ENCODE measurements at places on chromosomes 6 and 20.
A peak's percentile ranks its signal among the peaks of the same experiment; 100 is the strongest.

DNA sequence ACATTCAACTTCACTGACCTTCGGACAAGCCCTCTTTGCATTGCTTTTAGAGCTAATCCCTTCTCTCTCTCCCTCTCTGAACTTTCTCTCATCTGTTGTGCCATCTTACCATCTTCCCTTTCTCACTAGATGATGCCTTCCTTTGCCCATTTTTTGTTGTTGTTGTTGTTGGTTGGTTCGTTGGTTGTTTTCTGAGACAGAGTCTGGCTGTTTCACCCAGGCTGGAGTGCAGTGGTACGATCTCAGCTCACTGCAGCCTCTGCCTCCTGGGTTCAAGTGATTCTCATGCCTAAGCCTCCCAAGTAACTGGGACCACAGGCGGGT lies 18.8 kb downstream of the MAP3K5 start:
- DNase-seq: no peak

DNA sequence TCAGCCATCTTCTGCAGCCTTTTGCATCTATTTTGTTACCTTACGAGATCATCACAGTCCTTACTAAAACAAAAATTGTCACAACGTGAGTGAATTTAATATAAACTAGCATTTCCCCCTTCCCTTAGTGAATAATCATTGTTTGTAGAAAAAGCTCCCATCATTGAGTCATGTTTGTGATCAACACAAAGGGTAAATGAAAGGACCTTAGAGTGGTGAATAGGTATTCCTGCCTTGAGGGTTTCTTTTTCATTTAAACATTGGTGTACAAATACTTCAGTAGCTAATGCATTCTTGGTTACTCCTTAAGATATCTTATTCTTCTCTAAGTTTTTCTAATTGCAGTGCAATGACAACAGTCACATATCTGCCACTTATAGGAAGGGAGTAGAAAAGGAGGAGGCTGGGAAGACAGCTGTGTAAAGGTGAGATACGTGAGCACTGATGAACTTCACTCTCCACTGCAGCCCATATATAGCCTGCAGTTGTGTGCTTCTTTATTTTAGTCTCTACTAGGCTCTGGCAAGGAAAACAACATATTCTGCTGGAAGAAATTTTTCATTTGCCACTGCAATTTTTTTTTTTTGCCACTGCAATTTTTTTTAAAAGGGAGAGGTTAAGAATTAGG lies 27.8 kb downstream of the ADGRG6 start:
- DNase-seq: no peak

- DNase-seq: no peak
Observed at GRCh38 chr6:117548797-117549301, 53.5 kb downstream of the GOPC start.

GRCh38 chr20:2599288-2600006 lies 53.0 kb upstream of the NOP56 start:
- no peak for DNase-seq

DNA sequence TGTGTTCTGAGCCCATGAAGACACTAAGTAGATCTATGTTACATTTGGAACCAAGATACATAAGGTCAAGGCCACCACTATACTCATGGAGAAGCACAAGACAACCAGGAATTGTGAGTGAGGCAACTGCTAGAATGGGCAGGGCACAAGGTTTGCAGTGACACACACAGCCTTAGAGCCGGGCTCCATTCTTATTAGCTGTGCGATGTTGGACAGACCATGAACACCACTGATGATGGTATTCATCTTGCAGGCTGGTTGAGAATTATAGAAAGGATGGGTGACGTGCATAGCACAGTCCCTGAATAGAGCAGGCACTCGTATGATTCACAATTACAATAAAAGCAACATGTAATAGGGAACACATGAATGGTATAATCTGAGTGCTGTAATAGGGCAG lies 172.4 kb downstream of the GJA10 start:
- no peak for DNase-seq

DNA sequence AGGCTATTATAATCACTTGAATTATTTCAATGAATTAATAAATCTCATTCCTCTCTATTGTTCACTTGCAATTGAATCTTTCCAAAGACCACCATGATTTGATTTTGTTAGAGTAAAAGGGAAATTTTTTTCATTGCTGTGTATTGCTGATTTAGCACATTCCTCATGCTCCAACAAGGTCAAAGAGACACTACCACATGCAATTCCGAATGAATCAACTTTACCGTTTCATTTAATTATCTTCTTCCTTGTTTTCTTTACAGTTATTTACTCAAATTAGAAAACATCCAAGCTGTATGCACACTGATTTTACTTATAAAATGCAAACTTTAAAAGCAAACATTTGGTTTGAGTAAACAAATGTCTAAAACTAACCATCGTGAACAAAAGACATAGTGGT lies 967 bp downstream of the KIAA0408 start:
- no peak for DNase-seq

- no peak for DNase-seq
Observed at GRCh38 chr20:7496394-7496991, 443.8 kb downstream of the HAO1 start.

DNA sequence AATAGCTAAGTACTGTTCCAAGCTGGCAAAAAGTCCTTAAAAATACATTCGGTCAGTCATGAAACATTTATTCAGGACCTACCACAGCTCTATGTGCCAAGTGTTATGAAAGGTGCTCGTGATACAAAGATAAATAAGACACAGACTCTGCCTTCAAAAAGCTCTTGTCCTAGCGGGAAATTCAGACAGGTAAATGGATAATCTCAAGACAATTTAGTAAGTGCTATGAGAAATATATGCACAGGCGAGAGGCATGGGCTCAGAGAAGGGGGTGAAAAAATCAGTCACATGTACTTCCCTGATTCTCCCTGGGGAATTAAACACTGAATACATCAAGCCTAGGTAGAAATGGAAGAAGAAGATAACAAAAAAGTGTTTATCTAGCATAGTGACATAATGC lies 49.8 kb upstream of the HEY2 start:
- no peak for DNase-seq

- DNase-seq: no peak
Observed at GRCh38 chr6:96184798-96185197, 169.0 kb downstream of the FUT9 start.

DNA sequence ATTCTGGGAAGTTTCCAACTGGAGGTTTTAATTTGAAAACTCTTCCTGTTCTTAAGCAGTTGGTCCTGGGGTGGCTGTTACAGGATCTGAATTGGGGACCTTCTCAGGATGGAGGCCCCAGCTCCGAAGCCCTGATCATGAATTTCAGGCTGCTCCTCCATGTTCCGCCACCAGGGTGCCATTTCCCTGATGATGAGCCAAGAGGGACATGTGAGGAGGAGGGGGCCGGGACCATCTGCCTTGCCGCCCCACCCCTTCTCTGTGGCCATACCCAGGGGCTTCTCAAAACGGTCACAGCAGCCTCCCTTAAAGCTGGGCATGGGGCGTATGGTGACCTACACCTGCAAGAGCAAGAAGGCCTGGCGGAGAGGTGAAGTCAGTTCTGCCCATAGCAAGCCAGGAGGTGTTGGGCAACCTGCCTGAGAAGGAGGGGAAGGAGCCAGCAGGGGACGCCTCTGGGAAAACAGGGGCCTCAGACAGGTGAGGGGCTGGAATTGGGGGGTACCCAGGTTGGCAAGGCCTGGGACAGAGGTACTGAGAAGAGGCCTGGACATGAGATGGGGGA lies 3.6 kb upstream of the BAK1 start:
- DNase-seq: no peak

GRCh38 chr6:137227871-137228302 lies 8.7 kb upstream of the IFNGR1 start:
- no peak for DNase-seq

GRCh38 chr6:144326393-144326792 lies 41.3 kb downstream of the UTRN start:
- DNase-seq: no peak

DNA sequence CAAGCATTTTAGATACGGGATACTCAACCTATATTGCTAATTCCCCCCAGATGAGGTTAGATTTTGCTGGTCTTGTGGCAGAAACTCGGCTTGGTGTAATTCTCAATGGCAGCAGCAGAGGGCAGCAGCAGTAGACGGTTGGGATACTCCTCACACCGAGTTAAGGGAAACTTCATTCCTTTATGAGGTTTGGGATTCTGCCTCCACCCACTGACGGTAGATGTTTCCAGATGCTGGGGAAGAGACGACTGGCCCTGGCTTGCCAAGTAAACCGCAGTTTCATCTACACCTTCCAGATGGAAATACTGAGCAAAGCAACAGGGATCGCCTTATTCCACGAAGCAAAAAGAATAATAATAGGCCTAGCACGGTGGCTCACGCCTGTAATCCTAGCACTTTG lies 8.2 kb upstream of the TBC1D7 start:
- peak; percentile 69 for DNase-seq

All from activated naive CD4-positive, alpha-beta T cell (primary cell).